Activated CD8-positive, alpha-beta memory T cell treated with anti-CD3 and anti-CD28 coated beads, Interleukin-2, amount 50 U/mL, for 4 hours (primary cell): ENCODE measurements at places on chromosomes 5 and 9.

GRCh38 chr9:116855881-116856662, 169.0 kb downstream of the TRIM32 start:
- no peak for DNase-seq

GRCh38 chr9:93646640-93647178, 70.3 kb downstream of the PHF2 start:
- DNase-seq, result peak; percentile 5

DNA sequence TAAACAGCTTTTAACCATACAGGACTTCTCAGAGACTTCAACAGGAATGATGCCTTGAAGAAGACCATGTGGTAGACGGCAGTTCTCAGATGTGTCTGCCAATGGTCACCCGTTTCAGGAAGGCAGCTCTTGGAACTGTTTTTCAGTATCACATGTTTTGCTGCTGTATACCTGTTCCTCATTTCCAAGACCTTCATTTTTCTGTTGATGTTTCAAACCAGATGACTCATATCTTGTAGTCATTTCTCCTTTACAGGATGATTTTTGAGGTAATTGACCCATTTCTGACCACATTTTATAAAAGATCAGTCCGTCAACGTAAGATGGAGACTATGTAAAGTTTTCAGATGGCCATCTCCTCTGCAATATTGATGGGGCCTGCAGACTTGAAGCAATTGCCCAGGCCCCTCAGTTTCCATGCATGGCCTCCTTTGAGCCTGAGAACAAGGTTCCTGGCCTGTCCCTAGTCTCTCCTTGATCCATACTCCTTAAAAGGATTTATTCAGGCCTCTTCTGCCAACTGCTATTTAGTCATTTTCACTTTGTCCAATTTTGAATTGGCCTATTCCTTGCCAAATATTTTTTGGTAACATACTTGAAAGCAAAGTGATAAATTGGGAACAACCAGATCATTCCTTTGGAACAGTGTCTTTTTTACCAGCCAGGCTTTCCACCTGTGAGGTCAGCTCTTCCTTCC, 128.6 kb downstream of the PDZD2 start:
- DNase-seq, result no peak

- DNase-seq, result no peak
These were observed 24.6 kb downstream of the GFI1B start for GRCh38 chr9:133003071-133003461.

DNA sequence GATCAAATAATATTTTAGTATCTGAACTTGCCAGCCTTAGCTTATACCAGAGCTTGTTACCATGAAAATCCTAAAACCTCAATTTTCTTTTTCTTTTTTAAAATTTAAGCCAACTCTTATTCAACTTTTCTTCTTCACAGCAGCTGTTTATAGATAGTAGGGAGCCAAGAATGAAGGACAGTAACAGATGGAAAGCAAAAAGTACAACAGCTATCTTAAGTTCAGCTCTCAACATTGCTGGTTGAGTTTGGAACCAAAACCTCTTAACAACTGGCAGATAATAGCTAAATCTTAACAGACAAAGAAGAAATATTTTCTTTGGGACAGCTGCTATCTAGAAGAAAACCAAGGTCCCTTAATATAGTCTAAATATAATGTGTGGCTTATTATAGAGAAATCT, 74.7 kb downstream of the PJA2 start:
- no peak for DNase-seq

GRCh38 chr9:133210202-133210532, 1.1 kb upstream of the OBP2B start:
- no peak for DNase-seq
